Heart left ventricle (tissue), 16 donors: ENCODE measurements at places on chromosomes 3 and 15. TPM values are rescaled to one million over a fixed set of nuclear protein-coding genes. Genes with fewer than 3 reads are reported as not detected.

CCDC9B gene
- total RNA-seq = 113 TPM

SLCO2A1 gene
- 2.8 TPM for total RNA-seq

TMCO5A gene
- total RNA-seq = not detected

TMEM207 gene
- not detected for total RNA-seq

DNA sequence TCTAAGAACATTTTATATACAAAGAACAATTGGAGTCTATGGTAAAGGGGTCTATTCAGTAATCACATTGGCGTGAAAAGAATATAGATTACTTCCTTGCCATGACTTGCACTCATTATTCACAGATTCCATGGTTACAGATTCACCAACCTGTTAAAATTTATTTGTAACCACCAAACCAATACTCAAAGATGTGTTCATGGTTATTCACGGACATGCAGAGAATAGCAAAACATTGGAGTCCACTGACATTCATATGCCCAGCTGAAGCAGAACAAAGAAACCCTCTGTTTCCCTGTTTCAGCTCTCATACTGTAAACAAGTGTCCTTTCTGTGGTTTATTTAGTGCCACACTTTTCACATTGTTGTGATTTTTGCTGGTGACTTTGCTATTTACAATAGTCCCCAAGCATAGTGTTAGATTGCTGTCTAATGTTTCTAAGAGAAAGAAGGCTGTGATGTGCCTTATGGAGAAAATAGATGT, 185.8 kb upstream of the TTC14 start:
- no peak for DNase-seq

CYP8B1 gene
- total RNA-seq = not detected

DNA sequence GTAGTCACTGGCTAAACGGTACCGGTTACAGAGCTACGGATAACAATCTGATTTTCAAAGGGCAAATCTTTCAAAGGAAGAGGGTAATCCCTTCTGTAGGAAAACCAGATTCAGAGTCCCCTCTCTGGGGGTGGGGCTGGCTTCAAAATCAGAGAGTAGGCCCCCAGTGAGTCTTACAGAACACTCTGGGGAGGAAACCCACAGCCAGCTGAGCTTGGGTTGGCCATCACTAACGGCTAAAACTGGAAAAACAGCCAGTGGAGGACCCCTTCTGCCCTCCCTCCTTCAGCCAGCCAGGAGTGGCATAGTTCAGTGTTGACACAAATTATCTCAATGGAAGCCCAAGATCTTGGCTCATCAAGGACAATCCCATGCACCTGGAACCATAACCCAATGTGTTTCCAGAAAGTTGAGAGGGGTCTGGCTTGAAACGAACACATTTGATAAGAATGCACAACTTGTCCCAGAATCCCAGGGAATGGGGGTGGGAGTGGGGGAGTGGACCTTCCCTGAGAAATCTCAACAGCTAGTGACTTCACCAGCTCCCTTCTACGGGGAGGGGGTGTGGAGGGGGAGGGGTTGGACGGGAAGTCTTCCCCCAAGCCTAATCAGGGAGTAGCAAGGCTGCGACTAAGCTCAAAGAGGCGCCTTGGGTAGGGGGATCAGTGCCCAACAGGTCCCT, 1.0 kb downstream of the RASL12 start:
- DNase-seq = peak; percentile 57

FSTL1 gene
- total RNA-seq = 265 TPM

DNA sequence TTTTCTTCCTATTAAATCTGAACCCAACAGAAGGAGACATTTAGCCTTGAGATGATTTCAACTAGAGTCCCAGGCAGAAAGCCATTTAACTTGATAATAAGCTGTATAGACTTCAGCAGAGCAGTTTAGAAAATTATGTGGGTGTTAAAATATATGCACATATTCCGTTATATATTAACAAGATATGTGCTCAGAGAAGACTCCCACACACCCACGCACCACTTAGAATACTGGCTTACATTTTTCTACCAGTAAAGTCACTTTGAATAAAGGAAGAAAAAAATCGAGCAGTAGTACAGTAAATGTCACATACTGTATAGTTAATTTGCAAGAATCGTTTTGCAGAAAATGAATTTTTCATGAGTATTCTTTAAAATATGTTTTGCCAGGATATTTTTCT, 599.3 kb downstream of the FGF12 start:
- no peak for DNase-seq

DNA sequence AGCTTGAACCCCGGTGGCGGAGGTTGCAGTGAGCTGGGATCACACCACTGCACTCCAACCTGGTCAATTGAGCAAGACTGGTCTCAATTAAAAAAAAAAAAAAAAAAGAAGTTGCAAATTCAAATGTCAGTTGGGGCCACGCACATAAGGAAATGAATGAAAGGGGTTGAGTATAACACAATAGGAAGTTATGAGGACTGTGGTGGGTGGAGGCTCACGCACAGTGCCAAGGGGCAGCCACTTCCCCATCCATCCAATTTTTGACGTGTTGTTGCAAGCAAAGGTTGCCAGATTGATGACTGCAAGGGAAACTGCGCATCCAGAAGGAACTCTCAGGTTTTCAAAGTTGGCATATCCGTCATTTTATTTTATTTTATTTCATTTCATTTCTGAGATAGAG, 532.2 kb downstream of the NTRK3 start:
- DNase-seq = no peak

IL5RA gene
- not detected for total RNA-seq

NMB gene
- total RNA-seq = 1.4 TPM

DNA sequence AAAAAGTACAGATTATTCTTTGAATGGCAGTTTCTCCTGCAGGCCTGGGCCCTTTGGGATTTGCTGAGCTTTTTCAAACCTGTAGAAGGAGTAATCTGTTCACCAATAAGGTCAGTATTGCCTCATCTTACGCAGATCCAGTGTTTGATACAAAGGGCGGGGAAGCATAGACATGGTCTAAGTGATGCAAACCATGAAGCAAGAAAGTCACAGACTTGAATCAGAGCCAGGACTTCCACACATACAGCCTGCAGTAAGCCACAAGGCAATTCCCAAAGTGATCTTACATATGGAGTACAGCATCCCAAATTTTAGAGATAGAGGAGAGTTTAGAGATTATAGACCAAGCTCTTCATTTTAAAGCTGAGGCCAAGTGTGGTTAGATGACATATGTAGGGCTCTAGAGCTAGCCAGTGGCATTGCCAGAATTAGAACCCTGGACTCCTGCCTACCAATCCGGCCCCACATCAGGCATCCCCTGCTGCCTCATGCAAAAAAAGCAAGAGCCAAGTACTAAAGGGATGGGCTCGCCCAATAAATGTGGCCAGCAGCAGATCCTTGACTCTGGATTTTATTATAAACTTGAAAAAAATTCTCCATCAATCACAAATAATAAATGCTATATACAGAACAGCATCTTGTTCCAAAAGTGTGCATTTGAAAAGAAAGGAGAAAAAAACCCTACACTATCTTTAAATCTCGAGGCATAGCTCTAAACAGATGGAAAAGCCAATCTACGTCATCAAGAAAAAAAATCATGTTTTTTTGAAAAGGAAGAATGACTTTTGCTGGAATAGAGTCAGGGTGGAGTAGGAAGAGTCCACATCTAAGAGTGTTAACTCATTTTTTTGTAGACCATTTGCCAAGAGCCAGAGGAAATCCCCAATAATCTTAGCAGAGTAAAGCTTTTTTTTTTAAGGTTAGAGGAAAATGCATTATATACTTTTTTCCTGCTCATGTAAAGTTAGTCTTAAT, 24.0 kb downstream of the ABI3BP start:
- DNase-seq = no peak
